Ascending aorta (tissue), 2 donors: ENCODE measurements at places on chromosomes 4 and X.

- DNase-seq, result no peak
These were observed 165.6 kb downstream of the FRAS1 start for GRCh38 chr4:78222575-78223186.

DNA sequence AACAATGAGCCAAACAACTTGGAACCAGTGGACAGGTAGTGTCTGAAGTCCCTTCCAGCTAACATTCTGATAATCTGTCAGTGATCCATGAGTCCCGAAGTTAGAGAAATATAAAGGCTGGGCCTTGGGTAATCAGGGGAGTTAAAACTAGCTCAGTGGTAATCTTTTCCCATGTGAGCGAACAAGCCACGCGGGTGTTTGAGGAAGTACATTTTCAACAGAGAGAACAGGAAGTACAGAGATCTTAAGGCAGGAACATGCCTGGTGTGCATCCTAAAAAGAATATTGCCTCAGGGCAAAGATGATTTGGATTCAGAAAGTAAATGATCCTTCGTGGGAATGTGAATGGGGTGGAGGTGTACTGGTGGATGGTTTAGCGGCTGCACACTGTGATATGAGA lies 42.9 kb downstream of the FNIP2 start:
- peak; percentile 72 for DNase-seq

GRCh38 chrX:24782011-24782410 lies 88.3 kb downstream of the POLA1 start:
- no peak for DNase-seq

GRCh38 chrX:155148724-155149537 lies 67.3 kb upstream of the VBP1 start:
- no peak for DNase-seq

GRCh38 chr4:128385683-128386304 lies 98.2 kb upstream of the PGRMC2 start:
- DNase-seq, result no peak
